ENCODE measurements at places on chromosomes 2 and 18.

DNA sequence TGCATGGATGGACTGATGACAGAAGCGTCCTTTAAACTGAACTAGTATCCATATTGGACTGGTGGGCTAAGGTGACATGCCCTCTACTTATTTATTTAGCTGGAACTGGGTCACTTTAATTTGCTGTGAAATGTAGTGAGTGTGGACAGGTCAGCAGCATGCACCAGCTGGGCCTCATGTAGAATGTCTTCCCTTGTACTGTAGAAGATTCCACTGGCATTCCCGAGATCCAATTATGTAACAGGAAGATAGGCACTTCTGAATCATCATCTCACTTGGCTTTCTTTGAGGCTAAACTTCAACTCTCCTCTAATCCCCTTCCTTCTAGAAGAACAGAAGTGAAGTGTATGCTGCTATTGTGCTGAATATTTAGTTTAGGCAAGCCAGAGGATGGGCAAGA is 296.2 kb downstream of the SLC8A1 start:
- DNase-seq, result no peak

- peak; percentile 90 for DNase-seq
These were observed 58.1 kb downstream of the MYO3B start for GRCh38 chr2:170235860-170236679.

DNA sequence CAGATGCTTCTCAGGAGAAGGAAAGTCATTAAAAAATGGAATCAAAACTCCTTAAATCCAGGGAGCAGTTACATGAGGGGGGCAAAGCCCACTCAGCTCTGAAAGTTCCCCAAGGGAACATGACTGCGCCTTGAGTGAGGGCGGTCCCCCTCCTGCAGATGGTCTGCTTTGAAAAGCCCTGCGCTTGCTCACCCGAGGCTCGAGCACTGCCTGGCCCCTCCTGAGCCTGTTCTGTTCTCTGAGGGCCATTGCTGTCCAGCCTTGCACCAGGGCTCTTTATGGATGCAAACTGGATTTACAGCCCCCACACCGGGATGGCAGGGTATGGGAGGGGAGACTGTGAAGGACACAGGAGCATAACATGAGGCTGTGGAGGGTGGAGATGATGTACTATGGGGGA is 37.8 kb upstream of the DNMT3A start:
- no peak for DNase-seq

- DNase-seq, result peak; percentile 62
These were observed 816 bp downstream of the CDH2 start for GRCh38 chr18:28175930-28176697.

DNA sequence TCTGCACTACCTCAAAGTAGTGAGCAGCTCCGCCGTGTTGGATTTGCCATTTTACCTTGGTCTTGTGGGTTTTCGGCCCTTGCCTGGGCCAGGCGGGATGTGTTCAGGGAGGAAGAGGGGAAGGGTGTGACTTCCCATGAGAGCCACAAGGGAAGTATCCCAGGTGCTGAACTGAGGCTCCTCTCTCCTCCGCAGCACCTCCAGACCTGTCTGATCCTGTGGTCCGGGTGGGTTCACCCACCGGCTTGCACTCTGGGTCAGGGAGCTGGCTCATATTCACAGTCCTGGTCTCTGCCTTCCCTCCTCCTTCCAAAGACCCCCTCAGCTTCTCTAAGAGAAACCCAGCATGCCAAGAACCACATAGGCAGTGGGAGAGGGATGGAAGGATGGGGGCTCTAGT is 235.8 kb downstream of the SEPTIN10 start:
- DNase-seq, result no peak

DNA sequence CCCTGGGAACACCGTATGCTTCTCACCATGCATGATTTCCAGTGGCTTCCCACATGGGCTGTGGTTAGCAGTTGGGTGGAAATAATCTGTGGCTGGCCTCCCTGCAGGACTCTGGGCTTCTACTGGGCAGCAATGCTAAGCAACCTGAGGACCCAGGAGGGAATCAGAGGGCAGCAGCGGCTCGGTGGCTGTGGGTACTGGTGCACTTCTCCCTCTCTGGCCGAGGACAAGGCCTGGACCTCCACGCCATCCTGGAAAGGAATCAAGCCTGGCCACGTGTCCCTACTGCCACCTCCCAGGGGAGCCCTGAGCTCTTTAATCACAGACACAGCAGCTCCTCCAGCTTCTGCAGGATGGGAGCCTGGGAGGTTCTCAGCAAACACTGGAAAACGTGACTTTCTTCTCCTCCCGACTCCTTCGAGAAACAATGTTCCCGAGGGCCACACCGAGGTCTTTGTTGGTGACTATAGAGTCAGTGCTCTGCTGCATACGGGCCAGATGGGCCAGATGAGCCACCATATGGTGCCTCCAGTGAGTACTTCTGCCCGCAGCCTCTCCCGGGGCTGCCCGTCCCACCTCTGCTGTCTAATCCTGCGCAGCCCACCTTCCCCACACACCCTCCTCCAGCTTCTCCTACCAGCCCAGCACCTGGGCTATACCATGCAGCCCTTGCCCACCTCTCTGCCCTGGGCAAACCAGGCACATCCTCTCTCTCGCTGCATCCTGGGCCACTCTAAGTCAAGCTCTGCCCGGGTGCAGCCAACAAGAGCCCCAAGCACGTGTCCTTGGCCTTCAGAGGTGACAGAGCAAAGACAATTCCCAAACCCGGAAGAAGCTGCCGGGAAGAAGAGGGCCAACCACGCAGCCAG is 42.8 kb upstream of the OTOS start:
- no peak for DNase-seq

All from GM23338 (cell line).